ENCODE measurements at places on chromosomes 4 and X.

DNA sequence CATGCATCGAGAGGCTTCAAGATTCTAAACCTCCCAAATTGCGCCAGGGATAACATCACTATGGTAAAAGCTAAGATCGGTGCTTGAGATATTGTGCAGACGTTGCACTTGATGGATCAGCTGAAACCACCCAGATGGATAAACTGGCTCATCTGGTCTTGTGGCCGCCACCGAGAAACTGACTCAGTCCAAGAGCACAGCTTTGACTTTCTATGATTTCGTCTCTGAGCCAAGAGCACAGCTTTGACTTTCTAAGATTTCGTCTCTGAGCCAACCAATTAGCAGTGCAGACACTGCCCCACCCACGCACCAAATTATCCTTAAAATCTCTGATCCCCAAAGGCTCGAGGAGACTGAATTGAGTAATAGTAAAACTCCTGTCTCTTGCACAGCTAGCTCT is 687.2 kb downstream of the FAM133A start:
- no peaks in the 10 kb centered on the region for H3K4me1 ChIP-seq
- DNase-seq = no peak
- H3K27me3 ChIP-seq = no peaks in the 10 kb centered on the region
- no peak overlapping the region for H3K4me3 ChIP-seq
- no peak overlapping the region for H3K27ac ChIP-seq
- H3K36me3 ChIP-seq = no peaks in the 10 kb centered on the region

GRCh38 chr4:47816748-47817147 is 21.1 kb downstream of the CORIN start:
- no peaks in the 10 kb centered on the region for H3K27me3 ChIP-seq
- no peaks in the 10 kb centered on the region for H3K4me1 ChIP-seq

GRCh38 chrX:73239242-73239641 is 24.6 kb upstream of the NAP1L2 start:
- H3K4me1 ChIP-seq = no peaks in the 10 kb centered on the region
- no peak overlapping the region for H3K4me3 ChIP-seq
- H3K27ac ChIP-seq = no peak overlapping the region
- no peaks in the 10 kb centered on the region for H3K36me3 ChIP-seq

DNA sequence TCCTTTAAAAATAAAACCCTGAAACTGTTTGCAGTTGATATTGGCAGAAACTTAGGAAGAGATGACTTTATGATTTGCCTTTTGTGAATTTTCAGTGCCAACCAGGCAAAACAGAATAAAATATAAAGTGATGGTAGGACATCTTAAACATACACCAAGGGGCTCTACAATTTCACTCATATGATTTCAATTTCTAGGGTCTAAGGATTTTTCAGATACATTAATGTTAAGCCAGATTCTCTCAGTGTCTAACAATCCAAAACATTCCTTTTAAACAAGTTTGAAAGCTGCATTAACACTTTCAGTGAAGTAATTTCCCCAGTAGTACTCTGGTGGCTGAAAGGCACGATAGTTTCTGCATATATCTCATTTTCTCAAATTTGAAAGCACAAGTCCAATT is 1262.0 kb upstream of the ADGRL3 start:
- no peaks in the 10 kb centered on the region for H3K27me3 ChIP-seq
- no peak overlapping the region for H3K27ac ChIP-seq
- no peak for DNase-seq
- no peaks in the 10 kb centered on the region for H3K36me3 ChIP-seq
- no peaks in the 10 kb centered on the region for H3K4me1 ChIP-seq

DNA sequence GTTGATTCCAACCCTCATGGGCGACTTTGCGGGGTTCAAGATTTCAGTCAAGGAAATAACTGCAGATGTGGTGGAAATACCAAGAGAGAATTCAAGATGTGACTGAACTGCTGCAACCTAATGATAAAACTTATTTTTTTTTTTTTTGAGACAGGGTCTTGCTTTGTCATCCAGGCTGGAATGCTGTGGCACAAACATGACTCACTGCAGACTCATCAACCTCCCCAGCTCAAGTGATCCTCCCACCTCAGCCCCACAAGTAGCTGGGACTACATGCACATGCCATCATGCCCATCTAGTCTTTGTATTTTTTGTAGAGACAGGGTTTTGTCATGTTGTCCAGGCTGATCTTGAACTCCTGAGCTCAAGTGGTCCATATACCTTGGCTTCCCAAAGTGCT is 19.5 kb upstream of the WDFY3 start:
- H3K4me3 ChIP-seq = no peak overlapping the region
- H3K27ac ChIP-seq = no peak overlapping the region

- H3K4me3 ChIP-seq = peak overlapping the region; percentile 79
- peak; percentile 89 for DNase-seq
- no peaks in the 10 kb centered on the region for H3K36me3 ChIP-seq
Measured at GRCh38 chr4:15654593-15655222, 449 bp downstream of the FBXL5 start.

DNA sequence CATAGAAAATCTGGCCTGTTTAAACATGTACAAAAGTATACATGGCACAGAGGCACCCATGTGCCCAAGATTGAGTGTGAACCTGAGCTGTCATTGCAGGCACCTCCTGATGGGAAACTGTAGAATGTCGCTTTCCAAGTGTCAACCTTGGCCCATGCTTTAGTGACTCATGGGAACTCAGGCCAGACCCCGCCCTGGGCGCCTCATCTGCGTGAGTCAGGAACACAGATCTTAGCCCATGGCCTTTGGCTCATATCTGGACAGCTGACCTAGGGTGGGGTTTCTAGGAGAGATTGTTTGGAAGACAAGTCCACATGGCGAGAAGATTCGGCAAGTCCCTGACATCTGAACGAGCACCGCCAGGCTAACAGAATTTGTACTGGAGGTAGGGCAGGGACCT is 50.0 kb downstream of the CYTL1 start:
- H3K4me3 ChIP-seq = no peak overlapping the region
- H3K36me3 ChIP-seq = no peaks in the 10 kb centered on the region
- no peaks in the 10 kb centered on the region for H3K4me1 ChIP-seq

- no peak overlapping the region for H3K4me3 ChIP-seq
- no peaks in the 10 kb centered on the region for H3K27me3 ChIP-seq
- H3K4me1 ChIP-seq = no peaks in the 10 kb centered on the region
- H3K36me3 ChIP-seq = no peaks in the 10 kb centered on the region
- H3K27ac ChIP-seq = no peak overlapping the region
Measured at GRCh38 chrX:63128509-63128908, 222.6 kb downstream of the SPIN4 start.

DNA sequence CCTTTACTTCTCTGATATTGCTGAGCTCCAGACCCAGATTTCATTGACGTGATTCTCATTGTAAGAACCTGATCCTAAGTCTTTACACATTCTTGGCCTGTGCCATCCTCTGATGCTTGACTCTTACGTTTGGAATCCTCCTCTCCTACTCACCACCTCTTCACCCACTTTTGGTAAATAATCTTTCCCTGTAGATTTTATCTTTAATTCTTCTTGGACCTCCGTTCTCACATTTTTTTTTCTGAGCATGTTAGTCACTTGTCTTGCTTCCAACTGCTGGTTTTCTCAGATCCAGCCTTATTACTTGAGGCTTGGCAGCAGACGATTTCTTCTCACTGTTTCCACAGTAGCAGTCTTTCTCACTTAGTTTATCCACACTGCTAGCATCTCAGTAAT is 12.4 kb upstream of the SH3RF1 start:
- no peak for DNase-seq
- no peaks in the 10 kb centered on the region for H3K4me1 ChIP-seq
- H3K4me3 ChIP-seq = no peak overlapping the region

GRCh38 chr4:48985976-48986653 is at the start of gene CWH43:
CWH43 (plus strand) TSS chr4:48986275; CDS start chr4:48986430, 155 bp downstream.
- H3K27ac ChIP-seq = no peak within 1 kb of the TSS
- peaks cover 57% of the 10 kb centered on the region for H3K27me3 ChIP-seq
- no peaks in the 10 kb centered on the region for H3K36me3 ChIP-seq
- H3K4me1 ChIP-seq = no peaks in the 10 kb centered on the region

GRCh38 chr4:143344774-143345173 is 8.1 kb downstream of the GAB1 start:
- no peak overlapping the region for H3K4me3 ChIP-seq
- H3K27ac ChIP-seq = peak overlapping the region; percentile 67
- no peaks in the 10 kb centered on the region for H3K27me3 ChIP-seq
- H3K36me3 ChIP-seq = no peaks in the 10 kb centered on the region
- peaks cover 14% of the 10 kb centered on the region for H3K4me1 ChIP-seq

DNA sequence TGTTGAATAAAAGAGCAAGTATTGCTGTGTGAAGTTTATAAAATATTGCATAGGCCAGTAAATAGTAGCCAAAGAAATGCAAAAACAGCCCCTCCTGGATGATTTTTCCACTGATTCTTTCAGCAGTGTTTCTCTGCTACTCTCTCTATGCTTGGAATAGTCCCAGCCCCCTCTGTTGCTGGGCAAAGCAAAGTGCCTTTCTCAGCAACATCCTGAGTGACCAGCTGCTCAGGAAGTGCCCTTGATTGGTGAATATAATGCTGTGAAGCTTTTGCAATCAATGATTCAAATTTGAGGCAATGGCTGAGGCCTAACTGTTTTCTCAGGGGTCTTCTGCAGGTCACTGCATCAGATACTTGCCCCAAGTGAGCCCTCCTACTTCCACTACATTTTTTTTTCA is 656.7 kb downstream of the ZNF674 start:
- no peaks in the 10 kb centered on the region for H3K36me3 ChIP-seq
- no peak for DNase-seq
- H3K27me3 ChIP-seq = no peaks in the 10 kb centered on the region
- H3K27ac ChIP-seq = no peak overlapping the region

DNA sequence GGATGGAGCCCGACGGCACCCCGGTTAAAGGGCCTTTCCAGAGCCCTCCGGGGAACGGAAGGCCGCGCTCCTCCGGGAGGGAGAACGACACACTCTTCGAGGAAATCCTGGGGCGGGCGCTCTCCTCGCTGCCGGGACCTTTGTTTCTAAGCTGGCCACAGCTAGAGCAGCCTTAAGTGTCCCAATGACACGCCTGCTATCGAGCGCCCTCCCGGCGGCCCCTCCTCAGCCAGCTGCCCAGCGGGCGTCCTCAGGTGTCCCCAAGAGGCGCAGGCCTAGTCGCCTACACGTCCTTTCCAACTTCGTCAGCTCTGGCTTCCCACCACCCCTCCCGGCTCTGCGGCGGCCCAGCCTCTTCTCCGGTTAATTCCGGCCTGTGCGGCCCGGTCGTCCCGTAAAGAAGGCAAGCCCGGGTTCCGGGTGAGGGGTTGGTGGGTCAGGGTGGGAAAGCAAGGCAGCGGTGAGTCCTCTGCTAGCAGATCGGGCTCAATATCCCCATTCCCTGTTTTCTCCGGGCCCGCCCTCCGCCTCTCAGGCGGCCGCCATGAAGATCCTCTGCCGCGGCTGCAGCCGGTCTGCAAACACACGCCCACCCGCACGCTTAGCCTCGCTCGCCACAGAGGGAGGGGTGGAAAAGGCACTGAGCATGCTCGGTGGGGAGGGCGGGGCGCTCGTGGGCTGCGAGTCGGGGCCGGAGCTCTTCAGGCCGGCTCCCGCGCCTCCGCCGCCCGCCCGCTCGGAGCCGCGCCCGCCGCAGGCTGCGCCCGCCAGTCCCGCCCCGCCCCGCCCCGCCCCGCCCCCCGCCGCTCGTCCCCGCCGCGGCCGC is at the start of gene RAP1GDS1:
TSS of gene RAP1GDS1 (plus strand) at position 806 of the 826 bp plus-strand sequence. CDS start 182 bp downstream, outside the sequence.
- no peaks in the 10 kb centered on the region for H3K27me3 ChIP-seq
- DNase-seq = peak; percentile 99
- no peaks in the 10 kb centered on the region for H3K36me3 ChIP-seq

DNA sequence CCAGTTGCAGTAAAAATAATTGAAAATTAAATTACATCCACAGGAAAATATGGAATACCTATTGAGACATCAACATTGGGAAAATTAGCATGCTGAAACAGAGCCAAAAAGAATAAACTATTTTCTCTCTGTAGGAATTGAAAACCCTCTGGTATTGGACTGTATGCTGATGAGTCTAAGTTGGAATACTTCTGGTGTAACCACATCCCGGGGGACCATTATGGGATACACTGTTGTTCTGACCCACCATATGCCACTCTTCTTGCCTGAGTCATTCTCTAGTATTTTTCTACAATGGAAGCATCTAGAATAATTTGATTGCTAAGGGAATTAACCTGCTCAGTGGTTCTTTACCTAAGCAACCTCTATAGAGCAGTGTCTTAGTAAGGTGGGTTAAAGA is 640.7 kb upstream of the AGA start:
- DNase-seq = no peak
- H3K4me3 ChIP-seq = no peak overlapping the region
- H3K4me1 ChIP-seq = no peaks in the 10 kb centered on the region

- no peak overlapping the region for H3K27ac ChIP-seq
- no peaks in the 10 kb centered on the region for H3K27me3 ChIP-seq
- no peak overlapping the region for H3K4me3 ChIP-seq
- DNase-seq = no peak
- H3K36me3 ChIP-seq = no peaks in the 10 kb centered on the region
Measured at GRCh38 chr4:180669680-180670079, 1573.5 kb upstream of the TENM3 start.

- no peaks in the 10 kb centered on the region for H3K4me1 ChIP-seq
- H3K36me3 ChIP-seq = no peaks in the 10 kb centered on the region
- no peak overlapping the region for H3K27ac ChIP-seq
- H3K27me3 ChIP-seq = no peaks in the 10 kb centered on the region
Measured at GRCh38 chrX:149392921-149393320, 112.2 kb downstream of the IDS start.

DNA sequence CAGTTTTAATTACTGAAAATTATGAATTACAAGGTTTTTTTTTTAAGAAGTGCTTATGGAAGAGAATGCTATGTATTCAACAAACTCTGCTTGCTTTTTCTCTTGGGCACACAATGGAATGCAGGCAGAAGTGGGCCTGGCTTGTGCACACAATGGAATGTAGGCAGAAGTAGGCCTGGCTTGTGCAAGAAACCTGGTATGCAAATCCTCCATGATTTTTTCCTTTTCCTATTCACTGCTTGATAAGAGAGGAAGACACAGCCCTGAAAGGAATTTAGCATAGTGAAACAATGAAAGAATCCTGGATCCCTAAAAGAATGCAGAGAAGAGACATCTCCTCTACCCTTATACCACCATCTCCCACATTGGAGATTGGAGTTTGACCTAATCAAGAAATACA is 138.4 kb downstream of the COL25A1 start:
- H3K4me3 ChIP-seq = no peak overlapping the region
- no peaks in the 10 kb centered on the region for H3K36me3 ChIP-seq
- no peaks in the 10 kb centered on the region for H3K27me3 ChIP-seq
- no peaks in the 10 kb centered on the region for H3K4me1 ChIP-seq

DNA sequence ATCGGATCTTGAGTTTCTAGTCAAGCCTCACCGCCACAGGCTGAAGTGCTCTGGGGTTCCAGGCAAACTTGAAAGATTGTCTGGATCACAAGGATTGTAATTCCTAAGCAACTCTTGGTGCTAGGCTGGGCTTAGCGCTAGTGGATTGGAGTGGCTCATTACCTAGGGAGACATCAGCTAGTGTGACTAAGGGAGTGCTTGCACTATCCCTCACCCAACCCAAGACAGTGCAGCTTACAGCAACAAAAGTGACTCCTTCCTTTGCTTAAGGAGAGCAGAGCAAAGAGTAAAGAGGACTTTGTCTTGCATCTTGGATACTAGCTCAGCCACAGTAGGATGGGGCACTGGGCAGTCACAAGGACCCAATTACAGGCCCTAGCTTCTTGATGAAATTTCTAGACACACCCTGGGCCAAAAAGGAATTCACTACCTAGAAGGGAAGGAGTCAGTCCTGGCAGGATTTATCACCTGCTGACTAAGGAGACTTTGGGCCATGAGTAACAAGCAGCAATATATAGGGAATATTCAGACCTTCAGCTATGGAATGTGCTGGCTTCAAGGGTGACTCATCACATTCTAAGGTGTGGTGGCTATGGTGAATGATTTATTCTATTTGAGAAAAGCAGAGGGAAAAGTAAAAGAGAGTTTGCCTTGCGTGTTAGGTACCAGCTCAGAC is 1212.4 kb downstream of the PCDH18 start:
- no peaks in the 10 kb centered on the region for H3K4me1 ChIP-seq
- H3K36me3 ChIP-seq = no peaks in the 10 kb centered on the region
- H3K27me3 ChIP-seq = no peaks in the 10 kb centered on the region
- DNase-seq = no peak
